ENCODE measurements at places on chromosomes 6 and 20.
A peak's percentile ranks its signal among the peaks of the same experiment; 100 is the strongest.

- no peak for DNase-seq
Measured at GRCh38 chr6:74114428-74114827, 418.4 kb downstream of the CD109 start.

- DNase-seq: no peak
Measured at GRCh38 chr6:124661097-124661661, 301.1 kb upstream of the RNF217 start.

- no peak for DNase-seq
Measured at GRCh38 chr20:12411246-12411940, 493.7 kb downstream of the BTBD3 start.

- no peak for DNase-seq
Measured at GRCh38 chr6:94272327-94272726, 853.0 kb upstream of the EPHA7 start.

GRCh38 chr20:39904476-39905112 is 784.4 kb downstream of the MAFB start:
- DNase-seq: no peak

- no peak for DNase-seq
Measured at GRCh38 chr6:74269600-74269858, 573.5 kb downstream of the CD109 start.

DNA sequence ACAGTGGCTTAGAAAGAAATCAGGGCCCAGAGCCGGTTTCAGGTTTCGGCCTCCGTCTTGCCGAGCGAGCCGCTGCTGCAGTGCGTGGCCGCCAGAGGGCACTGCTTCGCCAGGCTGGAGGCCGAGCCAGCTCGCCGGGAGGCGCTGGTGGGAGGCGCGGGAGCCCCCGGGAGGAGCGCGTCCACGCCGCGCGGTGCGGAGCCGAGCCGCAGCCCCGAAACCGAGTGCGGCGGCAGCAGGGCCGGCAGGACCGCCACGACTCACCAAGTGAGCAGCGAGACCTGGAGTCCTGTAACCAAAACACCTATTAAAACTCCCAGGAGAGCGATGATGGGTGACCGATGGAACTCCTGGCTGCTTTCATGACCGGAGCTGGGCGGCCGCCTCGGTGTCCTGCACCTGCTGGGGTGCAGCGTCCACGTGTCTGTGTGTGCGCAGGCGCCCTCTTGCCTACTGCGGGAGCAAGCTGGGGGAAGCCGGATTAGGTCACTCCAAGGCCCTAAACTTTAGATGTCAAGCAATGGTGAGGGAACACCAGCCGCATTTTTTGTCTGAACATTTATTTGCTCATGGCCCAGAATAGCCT is 186.9 kb upstream of the UST start:
- peak; percentile 69 for DNase-seq

DNA sequence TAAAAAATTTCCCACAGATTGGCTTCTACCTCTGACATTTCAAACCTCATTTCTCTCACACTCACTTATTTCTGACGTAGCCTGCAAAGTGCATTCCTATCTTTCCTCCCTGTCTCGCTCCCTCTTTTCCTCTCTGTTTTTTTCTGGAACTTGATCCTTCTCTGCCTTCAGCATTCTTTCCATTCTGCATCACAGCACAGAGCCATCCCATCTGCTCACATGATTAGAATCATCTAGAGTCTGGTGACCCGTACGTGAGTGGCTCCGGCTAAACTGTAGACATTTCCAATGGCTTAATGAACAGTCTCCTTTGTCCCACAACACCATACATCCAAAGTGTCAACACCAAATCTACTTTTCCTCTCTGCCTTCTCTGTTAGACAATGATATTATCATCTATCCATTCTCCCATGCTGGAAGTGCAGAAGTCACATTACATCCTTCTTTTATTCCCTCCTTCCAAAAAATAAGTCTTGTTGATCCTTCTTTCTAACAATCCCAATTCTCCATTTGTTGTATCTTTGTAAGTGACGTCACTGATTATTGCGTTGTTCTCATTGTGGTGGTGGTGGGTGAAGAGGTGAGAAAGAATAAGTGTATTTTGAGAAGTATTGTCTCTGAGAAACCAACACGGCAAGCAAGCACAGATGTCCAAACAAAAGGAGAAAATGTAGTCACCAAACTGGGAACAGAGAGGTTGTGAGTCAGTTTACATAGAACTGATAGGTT is 41.6 kb downstream of the OPRM1 start:
- DNase-seq: no peak

DNA sequence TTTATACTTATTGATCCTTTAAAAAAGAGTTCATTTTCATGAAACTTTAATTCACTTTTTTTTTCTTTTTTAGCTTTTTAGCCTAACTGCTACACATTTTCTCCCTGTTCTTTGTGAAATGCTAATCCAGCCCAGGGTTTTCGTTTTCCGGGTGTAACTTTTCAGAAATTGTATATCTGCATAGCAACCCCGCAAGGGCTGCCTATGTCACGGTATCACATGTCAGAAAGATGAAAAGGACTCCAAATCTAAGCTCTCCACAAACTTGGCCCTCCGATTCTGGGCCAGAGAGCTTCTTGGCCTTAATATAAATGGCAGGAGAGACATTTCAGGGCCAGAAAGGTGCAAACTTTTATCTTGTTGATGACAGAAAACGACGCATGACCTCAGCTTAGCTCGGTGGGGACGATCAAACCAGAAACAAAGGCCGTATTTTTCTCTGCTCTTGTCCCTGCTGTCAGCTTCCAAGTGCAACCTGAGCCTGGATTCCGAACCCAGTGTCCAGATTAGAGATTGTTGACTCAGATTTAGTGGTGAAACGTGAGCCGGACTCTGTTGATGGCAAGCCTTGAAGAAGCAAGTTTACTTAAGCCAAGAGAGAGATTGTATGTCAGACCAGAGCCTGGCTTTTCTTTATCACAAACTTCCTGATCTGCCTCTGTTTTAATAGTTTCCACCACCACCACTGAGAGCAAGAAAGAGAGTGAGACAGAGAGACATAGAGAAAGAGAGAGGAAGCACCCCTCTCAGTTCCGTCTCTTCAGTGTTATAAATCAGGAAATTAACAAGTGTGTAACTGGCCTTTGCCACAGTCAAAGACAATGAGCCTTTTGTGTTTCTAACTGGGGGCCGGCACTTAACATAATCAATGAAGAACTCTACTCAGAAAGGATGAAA is 157.8 kb downstream of the SCML4 start:
- DNase-seq: no peak

- peak; percentile 76 for DNase-seq
Measured at GRCh38 chr6:4928426-4928825, 75.4 kb downstream of the RPP40 start.

- no peak for DNase-seq
Measured at GRCh38 chr20:59832406-59833363, 100.8 kb downstream of the SYCP2 start.

DNA sequence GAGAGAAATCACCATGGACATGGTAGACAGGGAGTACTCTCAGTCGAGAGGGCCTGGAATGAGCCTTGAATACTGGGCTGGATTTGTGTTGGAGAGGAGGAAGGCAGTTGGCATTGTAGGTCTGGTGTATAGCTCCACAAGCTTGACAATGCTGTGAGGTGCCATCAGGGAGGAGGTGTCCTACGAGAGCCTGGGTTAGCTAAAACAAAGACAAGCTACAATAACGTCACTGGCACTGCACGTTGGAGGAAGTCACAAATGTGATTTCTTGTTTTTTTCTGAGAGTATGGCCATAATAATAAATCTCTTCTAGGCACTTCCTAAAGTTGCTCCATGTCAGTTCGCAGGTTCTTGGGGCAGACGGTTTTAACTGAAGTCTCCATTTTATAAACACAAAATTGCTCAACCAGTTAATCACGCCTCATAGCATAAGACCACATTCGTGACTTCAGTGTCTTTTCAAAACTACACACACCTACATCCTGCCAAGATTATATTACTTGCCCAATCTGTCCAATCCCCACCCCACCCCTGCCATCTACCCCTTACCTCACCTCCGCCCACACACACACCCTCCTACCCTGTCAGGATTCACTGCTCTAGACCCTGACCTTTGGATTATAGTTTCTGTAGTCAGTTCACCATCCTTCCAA is 4.4 kb upstream of the HLA-DMB start:
- no peak for DNase-seq

- DNase-seq: no peak
Measured at GRCh38 chr6:10808376-10808775, 30.0 kb downstream of the MAK start.

DNA sequence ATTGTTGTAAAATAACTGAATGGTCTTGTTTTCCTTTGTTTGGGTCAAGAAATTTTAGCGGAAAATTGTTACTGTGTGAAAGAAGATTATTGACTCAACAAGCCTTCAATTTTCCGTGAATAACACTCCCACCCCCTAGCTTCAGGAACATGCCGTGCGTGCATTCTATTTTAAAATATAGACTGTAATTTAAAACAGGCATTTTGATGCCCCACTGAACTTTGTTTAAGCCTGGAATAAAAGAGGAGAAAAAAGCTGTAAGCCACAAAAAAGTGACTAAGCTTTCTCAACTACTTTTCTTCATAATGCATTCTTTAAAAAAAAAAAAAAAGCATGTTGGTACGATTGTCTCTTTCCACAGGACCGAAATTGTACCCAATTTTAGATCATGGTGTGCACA is 166.0 kb downstream of the ARID1B start:
- peak; percentile 57 for DNase-seq

DNA sequence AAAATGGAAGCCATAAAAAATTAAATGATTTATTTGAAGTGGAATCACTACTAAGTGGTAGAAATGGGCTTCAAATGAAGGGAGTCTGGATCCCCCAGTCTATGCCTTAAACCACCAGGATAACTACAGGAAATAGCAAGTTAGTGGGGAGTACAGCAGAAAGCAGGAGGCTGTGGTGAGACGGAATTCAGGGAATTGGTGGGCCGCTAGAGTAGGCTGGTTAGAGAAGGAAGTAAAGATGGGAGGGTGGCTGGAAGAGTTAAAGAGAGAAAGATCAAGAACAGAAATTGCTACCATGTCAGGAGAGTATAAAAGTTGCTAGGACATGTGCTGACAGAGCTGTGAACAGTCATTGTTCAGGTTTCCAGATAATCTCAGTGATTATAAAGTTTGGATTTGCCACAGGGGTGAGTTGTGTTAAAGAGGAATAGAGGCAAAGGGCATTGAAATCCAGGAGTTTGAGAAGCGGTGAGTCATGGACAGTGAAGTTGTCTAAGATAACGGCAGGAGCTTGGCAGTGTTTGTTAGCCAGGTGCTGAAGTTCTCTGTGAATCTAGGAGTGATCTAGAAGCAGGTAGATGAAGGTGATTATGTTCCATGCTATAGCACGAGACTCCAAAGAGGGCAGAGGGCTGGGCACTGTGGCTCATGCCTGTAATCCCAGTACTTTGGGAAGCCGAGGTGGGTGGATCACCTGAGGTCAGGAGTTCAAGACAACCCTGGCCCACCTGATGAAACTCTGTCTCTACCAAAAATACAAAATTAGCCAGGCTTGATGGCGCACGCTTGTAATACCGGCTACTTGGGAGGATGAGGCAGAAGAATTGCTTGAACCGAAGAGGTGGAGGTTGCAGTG is 13.7 kb upstream of the HINT3 start:
- peak; percentile 64 for DNase-seq

- no peak for DNase-seq
Measured at GRCh38 chr6:33888183-33888582, 84.4 kb upstream of the MLN start.

DNA sequence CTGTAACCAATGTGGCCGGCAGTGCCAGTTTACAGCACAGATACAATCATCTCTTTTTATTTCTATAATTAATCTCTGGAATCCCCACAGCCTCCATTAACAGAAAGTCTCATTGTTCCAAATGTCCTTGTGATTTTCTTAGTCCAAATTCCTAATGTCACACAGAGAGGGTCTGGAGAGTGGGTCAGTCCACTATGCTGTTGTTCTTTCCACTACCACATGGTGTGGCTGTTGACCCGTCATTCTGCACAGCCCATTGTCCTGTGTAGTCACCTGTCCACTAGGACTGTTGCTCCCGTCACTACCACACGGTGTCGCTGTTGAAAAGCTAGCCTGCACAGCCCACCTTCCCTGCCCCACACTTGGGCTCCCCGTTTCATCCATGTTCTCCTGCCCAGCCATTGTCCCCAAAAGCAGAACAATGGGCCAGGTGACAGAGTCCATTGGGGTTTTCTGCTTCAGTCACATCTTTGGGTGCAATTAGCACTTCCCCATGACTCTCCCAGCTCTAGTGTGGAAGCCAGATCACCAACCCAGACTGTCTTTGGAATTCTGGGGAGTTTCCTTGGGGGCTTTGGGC is 8.6 kb upstream of the LBP start:
- DNase-seq: peak; percentile 16

DNA sequence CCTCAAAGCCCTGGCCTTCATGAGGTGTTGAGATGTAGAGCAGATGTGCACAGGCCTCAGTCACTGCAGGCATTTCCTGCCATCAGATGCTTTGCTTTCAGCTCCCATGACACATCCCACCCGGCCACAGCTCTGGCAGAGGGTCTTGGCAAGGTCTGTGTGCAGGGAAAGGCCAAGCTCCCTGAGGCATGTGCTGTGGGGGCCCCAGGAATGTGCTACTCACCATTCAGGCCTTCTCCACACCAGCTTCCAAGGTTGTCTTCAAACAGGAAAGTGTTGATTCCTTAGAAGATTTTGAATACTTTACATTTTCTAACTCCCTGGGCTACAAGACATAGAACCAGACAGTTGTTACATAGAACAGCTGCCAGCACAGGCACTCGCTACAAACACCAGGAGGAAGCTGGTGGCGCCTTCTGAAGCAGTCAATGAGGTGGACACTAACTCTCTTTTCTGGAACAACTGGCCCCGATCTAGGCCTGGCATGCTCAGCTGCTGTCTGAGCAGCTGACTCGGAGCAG is 27.8 kb downstream of the CASS4 start:
- peak; percentile 100 for DNase-seq

GRCh38 chr20:23918101-23918862 is 38.7 kb upstream of the CST5 start:
- DNase-seq: no peak

DNA sequence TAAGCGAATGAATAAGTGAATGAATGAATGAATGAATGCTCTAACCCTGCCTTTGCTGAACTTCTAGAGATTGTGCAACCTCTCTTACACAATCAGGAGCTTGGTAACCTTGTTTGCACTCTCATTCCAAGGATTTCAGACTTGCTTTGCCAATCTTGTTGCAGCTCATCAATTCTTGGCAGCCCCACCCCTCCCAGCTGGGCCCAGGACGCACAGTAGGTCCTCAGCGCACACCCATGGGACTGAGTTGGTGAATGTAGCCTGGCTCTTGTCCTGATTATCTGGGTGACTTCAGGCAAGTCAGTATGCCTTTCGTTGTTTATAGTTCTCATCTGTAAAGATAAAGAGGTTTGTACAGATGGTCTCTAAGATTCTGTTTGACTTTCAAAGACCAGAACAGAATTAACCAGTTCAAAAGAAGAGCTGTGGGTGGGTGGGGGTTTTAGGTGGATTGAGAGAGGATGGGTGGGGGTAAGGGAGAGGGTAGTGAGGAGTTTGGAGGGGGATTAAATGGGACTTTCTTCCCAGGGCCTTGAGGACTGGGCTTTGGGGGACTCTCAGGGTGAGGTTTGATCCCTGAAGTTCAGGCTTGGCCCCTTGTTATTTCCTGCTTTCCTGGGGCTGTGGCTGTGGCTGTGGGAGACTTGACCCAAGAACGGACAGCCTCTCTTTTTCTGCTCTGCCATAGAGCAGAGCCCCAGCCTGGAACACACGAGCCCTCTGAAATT is 33.2 kb downstream of the VEGFA start:
- peak; percentile 31 for DNase-seq

- DNase-seq: no peak
Measured at GRCh38 chr6:31345026-31345730, 11.8 kb downstream of the HLA-B start.

All from EH (cell line).